ENCODE measurements at places on chromosomes 2 and 18. TPM values are rescaled to one million over a fixed set of nuclear protein-coding genes. Genes with fewer than 3 reads are reported as not detected.

GLB1L gene
- 13.9 TPM for total RNA-seq

MTCL1 gene
- total RNA-seq: 1.9 TPM

VWC2L gene
- total RNA-seq: not detected

HOXD10 gene
- 0.56 TPM for total RNA-seq

TEX44 gene
- not detected for total RNA-seq

UBE2E3 gene
- 46.4 TPM for total RNA-seq

SH2D6 gene
- total RNA-seq: not detected

COLEC11 gene
- 4.5 TPM for total RNA-seq

- DNase-seq: no peak
These were observed 46.3 kb upstream of the ITGB6 start for GRCh38 chr2:160246356-160246755.

- no peak for DNase-seq
These were observed 14.3 kb upstream of the NOL10 start for GRCh38 chr2:10704034-10704594.

DNA sequence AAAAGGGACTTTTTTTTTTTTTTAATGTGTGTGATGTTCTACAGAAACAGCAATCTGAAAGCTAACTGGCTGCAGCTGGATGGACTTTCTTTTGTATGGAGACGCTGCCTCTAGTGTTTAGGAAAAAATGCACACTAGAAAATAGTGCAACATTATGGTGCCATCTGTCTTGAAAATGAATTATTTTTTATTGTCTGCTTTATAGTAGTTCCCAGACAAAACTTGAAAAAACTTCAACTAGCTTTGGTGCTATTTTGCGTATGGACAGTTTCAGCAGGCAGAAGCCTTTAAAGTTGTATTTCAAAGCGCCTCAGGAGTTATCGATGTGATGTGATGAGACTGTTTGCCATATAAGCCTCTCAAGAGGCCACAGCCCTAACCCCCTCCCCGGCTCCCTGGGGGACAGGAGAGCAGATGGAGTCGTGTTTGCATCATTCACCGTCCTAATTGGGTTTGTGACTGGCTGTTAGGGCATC lies 86.9 kb downstream of the LTBP1 start:
- DNase-seq: no peak

DNA sequence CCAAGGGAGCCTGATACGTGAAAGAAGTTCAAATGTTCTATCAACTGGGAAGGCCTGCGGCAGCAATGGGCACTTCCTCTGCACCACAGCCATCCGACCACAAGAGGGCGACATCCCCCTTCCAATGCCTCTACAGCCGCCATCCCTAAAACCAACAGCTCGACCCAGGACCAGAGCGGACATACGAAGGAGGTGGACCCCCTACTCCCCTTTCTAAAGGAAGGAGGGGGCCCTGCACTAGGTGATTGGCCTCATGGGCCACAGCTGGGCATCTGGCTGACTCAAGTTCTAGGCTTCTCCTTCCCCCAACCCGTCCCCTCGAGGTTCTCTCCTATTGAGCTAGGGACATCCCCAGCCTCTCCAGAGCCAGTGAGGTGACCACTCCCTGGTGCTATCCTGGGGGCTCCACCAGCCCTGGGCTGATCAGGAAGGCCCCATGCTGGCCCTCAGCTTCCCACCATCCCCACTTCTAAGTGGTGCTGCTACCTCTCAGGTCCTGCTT lies 217.2 kb downstream of the TNS1 start:
- DNase-seq: peak; percentile 89

- DNase-seq: no peak
These were observed 14.7 kb downstream of the CPLX4 start for GRCh38 chr18:59303656-59304195.

DNA sequence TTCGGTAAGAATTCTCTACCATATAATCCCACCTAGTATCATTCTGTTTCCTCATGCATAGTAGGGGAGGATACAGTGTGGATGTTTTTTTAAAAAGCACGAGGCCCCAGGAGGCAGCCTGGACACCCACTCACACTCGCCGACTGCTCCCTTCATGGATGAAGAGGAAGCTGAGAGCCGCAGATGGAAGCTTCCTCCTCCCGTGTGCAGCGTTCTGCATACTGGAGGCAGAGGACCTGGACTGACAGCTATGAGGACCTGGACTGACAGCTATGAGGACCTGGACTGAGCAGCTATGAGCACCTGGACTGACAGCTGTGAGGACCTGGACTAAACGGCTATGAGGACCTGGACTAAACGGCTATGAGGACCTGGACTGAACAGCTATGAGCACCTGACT lies 234.4 kb downstream of the NDUFA10 start:
- DNase-seq: no peak

DNA sequence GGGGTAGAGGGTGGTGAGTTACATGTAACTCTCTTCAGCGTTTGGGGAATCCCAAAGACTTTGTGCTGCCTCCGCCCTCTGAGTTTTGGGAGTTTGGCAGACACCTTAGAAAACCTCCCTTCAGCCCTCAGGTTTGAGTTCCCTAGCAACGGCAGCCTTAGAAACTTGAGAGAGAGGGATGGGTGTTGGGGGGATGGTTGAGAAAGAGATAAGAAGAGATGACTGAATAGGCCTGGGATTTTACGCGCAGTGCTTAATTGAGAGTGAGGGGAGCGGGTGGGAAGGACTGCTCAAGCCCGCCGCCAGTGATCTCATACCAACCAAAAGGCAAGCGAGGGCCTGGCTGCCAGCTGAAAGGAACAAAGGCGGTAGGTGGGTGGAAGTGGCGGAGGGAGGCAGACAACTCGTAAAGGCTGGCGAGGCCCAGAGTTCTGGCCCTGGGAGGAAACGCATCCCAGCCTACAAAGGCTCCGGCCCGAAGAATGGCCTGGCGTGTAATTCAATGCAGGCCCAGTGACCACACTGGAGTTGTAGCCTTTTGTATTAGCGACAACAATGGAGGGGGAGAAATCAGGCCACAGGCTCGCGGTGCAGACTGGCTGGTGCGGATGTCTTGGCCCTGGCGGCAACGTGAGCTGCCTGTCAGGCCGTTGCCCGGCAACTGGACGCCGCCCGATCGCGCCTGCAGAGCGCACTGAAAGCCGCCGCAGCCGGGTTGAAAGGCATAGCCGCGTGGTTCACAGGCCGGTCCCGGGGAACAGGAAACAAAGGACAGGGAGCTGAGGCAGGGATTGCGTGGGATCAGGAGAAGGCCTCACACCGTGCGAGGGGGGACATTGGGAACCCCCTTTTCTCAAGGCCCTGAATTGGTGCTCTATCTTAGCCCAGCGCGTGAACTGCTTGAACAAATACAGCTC lies 39.9 kb upstream of the DARS1 start:
- DNase-seq: no peak

DNA sequence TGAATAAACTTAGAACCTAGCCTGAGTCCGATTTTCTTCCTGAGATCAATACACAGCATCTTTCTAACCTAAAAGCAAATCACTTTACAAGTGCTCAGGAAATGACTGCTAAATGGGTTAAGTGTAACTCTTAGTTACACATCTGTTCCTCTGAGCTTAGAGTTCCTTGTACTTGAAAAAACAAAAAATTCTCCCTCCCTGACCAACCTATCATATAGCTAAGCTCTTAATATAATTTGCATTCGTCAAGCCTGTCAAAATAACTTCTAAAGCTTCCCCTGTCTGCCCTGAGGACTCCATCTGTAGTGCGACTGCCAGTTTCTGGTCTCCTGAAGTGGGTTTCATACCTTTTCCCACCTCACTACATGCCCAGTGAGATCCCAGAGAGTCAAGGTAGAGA lies 190.4 kb downstream of the NCK2 start:
- DNase-seq: no peak

DNA sequence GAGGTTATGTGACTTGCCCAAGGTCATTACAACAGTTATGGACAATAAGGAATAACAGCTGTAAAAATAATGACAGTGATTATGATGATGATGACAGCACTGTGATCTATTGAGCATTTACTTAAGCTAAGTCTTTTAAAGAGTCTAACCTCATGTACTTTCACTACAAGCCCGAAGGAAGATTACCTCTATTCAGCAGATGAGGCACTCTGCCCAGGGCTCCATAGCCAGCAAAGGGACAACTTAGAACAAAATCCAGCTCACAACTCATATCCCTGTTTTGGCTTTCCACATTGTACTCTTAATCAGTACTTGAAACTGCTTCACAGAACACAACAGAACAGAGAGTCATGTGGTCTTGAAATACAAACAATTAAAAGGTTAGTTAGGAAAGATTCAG lies 290.2 kb downstream of the ZNF385B start:
- DNase-seq: no peak

- DNase-seq: no peak
These were observed 1016.0 kb downstream of the SOCS6 start for GRCh38 chr18:71304856-71305255.
